ENCODE measurements at places on chromosomes 6 and 20. TPM values are rescaled to one million over a fixed set of nuclear protein-coding genes. Genes with fewer than 3 reads are reported as not detected.

The SAMHD1 gene
- polyA plus RNA-seq: 95.3 TPM

The ATP6V1G2 gene
- 2.8 TPM for polyA plus RNA-seq

The GSTA3 gene
- polyA plus RNA-seq: not detected

The TBXT gene
- polyA plus RNA-seq: not detected

The CCDC28A gene
- polyA plus RNA-seq: 13.4 TPM

The PLCB1 gene
- polyA plus RNA-seq: 7.6 TPM

The NMBR gene
- polyA plus RNA-seq: not detected

The LKAAEAR1 gene
- 0.41 TPM for polyA plus RNA-seq

The C20orf144 gene
- 0.05 TPM for polyA plus RNA-seq

The STX11 gene
- polyA plus RNA-seq: 4.9 TPM

The WFDC11 gene
- polyA plus RNA-seq: not detected

The ARFGEF3 gene
- polyA plus RNA-seq: 0.63 TPM

GRCh38 chr6:143260857-143261256, 189.6 kb downstream of the ADAT2 start:
- no peak for DNase-seq

DNA sequence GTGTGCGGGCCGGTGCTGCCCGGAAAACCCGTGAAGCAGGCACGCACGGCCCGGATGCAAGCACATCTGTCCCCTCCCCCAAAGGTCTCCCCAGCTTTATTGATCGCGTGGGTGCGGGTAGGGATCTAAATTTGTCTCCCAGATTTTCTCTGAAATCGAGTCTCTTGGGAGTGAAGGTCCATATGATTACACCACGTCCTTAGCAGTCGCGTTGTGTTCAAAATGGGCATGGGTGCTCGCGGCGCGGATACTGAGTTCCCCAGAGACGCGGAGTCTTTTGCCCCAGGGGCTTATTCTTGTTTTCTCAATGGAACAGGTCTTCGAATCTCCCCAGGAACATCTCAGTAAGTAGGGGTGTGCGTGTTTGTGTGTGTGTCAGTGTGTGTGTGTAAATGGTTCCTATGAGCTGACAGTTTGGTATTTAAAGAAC, 2.8 kb upstream of the ZNF292 start:
- DNase-seq: no peak

DNA sequence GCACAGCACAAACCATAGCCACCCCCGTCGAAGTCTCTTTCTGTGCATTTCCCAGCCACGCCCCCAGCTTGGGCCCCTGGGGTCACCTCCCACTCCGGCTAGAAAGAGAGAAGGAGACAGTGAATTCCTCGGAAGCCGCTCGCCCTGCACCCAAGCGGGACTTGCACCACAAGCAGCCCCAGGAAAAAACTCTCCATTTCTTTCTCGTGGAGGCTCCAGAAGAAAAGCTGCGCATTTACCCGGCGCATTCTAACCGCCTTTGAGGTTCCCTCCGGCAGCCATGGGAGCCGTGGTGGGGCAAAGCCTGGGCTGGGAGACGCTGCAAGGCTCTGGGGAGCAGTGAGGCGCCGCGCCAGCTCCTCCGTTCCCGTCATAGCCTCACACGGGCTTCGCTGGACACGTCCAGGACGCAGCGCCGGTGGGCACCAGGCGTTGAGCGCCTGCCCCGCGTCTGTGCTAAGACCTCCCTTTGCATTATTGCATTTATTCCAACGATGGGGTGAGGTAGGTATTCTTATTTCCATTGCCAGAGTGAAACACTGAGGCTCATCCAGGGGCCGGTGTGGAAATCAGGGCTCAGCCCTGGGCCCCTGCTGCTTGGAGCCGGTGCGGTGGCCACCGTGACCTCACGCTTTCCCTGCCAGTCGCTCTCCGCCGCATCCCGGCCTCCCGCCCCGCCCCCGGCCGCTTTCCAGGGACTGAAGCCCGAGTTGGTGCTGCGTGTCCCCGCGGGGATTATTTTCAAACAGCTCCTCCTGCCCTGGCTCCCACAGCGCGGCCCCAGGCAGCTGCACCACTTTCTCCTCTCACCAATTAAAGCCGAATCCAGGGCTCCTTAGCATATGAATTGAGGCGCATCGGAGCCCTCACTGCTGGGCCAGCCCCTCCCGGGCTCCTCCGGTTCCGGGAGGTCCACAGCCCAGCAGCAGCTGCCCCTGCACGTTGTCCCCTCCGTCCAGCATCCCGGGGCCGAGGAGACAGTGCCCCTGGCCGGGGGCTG, 148.3 kb upstream of the AFDN start:
- DNase-seq: peak; percentile 49

GRCh38 chr6:22083119-22083518, 213.7 kb downstream of the PRL start:
- no peak for DNase-seq

DNA sequence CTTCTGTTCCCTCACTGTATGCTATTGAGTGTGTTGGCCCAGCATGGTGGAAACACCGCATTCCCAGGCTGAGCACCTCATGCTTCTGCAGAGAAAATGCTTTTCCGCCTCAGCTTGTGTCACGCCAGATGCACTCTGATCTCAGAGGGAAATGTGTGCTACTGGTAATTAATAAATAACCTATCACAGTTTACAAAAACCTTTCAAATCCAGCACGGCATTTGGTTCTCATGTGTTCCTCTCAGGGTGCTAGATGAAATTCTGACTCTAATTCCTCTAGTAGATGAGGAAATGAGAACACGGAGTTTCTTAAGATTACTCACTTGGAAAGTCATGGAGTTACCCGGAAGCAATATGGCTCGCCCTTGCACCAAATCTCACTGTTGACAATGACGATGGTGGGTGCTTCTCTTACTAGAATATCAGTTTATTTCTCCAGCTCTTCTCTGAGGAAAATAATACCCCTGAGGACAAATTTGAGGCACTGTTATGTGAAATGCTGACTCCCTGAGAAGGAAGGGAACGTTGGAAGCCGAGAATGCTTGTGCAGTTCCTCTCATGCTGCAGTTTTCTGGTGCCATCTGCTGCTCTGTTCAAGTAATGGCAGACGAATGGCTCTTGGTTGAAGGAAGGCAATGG, 116.6 kb downstream of the RNF144B start:
- peak; percentile 26 for DNase-seq

DNA sequence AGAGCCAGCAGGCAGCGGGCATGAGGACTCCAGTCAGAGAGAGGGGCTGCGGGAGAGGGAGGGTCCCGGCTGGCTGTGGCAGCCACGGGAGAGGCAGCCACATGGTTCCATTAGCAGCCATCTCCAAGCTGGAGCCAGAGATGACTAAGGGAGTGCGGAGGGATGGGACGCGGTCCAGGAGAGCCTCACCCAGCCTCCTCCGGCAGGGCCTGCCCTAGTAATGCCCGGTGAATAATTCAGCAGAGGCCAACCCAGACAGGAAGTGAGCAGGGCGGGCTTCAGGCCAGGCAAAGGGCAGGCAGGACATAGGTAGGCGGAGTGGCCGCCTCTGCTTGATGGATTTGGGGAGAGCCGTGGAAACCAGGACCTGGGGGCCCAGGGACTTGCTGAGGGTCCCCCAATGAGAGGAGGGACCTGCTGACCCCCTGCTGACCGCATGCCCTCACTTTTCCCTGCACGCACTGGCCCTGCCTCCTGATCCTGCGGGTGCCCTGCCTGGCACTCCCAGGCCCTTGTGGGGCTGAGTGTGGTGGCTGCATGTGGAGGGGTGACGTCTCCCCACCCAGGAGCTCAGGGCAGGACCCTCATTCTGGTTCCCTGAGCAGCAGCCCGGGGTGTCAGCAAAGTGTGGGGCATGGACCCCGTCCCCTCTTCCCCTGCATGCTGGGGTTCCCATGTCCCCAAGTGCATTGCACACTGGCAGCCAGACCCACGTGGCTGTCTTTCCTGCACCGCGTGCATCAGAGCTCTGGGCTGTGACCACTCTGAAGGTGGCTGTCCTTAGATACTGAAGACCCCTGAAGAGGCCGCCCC, 51.8 kb upstream of the SLCO4A1 start:
- peak; percentile 81 for DNase-seq

- no peak for DNase-seq
Observed at GRCh38 chr20:13936781-13937576, 53.4 kb downstream of the SEL1L2 start.

- DNase-seq: no peak
Observed at GRCh38 chr6:39446909-39447308, 124.4 kb upstream of the KCNK16 start.

- DNase-seq: no peak
Observed at GRCh38 chr20:38863024-38863851, 57.7 kb downstream of the PPP1R16B start.

- no peak for DNase-seq
Observed at GRCh38 chr6:21053612-21054011, 519.4 kb downstream of the CDKAL1 start.

GRCh38 chr20:57087102-57087501, 179.3 kb downstream of the BMP7 start:
- DNase-seq: no peak

GRCh38 chr20:51643390-51643789, 100.9 kb upstream of the NFATC2 start:
- no peak for DNase-seq

DNA sequence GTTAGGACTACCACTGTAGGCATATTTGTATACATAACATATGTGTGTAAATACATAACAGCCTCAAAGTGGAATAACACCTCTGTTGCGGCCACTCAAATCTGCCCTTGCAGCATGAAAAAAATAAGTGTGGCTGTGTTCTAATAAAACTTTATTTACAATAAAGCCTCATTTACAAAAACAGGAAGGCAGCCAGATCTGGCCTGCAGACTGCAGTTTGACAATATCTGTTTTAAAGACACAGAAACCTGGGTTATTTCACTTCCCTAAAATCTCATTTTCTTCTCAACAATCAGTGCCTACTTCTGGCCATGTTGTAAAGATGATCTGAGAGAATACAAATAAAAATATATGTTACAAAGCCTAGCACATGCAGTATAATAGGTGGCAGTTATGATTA, 53.9 kb upstream of the SCML4 start:
- DNase-seq: no peak

GRCh38 chr6:167684276-167685104, 142.2 kb upstream of the AFDN start:
- no peak for DNase-seq

DNA sequence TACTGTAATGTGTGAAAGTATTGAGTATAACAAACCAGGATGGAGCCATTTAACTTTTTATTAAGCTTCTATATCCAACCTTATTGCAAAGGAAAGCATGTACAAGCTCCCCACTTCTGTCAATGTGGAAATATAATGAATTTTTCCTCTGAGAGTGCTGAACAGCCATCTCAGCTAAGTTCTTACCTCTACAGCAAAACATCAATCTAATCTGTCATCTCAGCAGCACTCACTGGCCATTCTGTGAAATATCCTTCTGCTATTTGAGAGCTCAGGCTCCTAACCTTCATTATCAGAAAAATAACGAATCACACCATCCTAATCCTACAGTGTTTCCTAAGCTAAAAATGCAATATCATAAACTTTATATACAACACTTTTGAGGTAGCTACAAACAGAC, 194.0 kb upstream of the RNF217 start:
- DNase-seq: no peak

- no peak for DNase-seq
Observed at GRCh38 chr20:53582574-53583351, 10.9 kb downstream of the ZNF217 start.

DNA sequence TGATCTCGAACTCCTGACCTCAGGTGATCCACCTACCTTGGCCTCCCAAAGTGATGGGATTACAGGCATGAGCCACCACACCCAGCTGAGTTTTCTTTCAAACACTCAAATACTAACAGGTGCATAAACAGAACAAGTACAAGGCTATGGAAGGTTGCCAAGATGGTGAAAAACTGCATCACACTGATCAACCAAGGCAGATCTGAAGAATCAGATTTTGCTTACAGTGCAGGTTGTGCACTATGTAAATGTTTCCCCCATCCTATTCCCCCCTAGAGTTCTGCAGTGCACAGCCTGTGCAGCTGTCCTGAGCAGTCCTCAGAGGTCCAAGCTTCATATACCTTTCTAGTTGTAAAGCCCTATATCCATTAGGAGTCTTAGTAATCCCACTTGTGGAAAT, 73.0 kb downstream of the GFRA4 start:
- DNase-seq: no peak

GRCh38 chr6:125658759-125659431, 90.5 kb upstream of the HEY2 start:
- DNase-seq: no peak

DNA sequence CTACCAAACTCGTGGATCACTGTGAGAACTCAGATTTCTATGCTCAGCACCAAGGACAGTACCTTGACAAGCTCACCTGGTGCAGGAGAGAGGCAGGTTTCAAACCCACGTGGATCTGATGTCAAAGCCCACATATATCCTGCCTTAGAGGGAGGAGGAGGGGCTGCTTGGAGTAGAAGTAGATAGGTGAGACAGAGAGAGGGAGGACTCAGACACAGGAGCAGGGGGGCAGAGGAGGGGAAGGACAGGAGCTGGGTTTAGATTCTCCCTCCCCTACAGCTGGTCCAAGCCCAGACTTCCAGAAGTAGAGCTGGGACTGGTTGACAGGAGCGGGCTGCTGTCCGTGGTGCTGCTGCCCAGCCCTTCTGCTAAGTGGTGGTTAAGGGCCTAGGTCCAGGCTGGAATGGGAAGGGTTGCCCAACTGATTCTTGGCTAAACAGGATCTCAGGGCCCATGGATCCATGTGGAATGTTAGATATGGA, 77.5 kb downstream of the CDH22 start:
- no peak for DNase-seq

- no peak for DNase-seq
Observed at GRCh38 chr6:100879317-100879716, 1.8 kb downstream of the ASCC3 start.

DNA sequence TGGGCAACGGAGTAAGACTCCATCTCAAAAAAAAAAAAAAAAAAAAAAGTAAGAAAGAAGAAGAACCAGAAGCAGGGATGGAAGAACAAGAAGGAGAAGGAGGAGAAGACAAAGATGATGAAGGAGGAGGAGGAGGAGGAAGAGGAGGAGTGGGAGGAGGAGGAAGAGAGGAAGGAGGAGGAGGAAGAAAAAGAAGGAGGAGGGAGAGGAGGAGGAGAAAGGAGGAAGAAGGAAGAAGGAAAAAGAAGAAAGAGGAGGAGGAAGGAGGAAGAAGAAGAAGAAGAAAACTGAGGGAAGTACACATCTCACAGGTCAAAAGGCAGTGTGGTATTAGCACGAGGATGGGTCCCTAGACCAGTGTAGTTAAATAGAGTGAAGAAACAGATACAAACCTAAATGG, 65.1 kb upstream of the SCAF8 start:
- no peak for DNase-seq

DNA sequence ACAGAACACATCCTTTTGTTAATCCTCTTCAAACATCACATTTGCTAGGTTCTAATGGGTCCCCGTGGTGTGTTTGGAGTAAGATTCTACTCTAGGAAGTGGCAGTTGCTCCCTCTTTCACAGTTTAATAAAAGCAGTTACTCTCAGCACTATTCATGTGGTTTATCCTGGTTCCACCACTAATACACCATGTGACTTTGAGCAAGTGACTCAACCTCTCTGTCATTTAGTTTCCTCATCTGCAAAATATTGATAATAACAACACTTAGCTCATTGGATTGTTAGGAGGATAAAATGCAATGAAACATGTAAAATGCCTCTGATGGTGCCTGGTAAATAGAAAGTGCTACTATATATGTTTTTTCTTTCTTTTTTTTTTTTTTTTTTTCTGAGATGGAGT, 488.0 kb upstream of the NOX3 start:
- DNase-seq: no peak

- DNase-seq: no peak
Observed at GRCh38 chr6:79621579-79621978, 9.6 kb upstream of the SH3BGRL2 start.

All from right cardiac atrium (tissue), 5 donors.